ENCODE measurements at places on chromosomes 4 and X.
A peak's percentile ranks its signal among the peaks of the same experiment; 100 is the strongest.

DNA sequence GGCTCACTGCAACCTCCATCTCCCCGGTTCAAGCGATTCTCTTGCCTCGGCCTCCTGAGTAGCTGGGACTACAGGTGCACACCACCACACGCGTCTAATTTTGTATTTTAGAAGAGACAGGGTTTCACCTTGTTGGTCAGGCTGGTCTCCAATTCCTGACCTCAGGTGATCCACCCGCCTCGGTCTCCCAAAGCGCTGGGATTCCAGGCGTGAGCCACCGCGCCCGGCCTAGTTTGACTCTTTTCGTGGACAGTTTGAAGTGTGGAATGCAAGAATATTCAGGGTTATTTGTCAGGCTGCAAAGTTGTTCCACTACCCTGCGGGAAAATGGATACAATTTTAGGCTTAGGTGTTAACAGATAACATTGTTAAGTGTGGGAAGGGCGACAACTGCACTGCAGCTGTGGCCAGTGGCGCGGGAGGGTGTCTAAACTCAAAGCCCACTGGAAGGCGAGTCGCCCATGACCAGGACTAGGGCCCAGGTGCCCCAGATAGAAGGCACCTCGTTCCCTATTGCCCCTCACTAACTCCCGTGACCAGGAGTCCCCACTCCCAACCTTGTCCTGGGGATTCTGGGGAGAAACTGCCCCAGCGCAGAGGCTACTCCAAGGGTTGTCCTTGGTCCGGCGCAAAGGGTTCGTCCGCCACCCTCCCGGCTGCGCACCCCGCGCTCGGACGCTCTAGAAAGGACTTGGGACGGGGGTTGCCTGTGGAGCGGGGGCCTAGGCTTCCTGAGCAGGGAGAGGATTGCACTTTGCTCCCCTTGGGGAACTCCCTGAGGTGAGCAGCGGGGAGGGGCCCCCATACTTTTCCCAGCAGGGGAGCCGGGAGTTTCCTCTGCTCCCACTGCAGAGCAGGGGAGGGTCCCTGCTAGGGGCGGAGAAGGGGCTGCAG is 1.1 kb upstream of the CD99 start:
- no peak for DNase-seq

DNA sequence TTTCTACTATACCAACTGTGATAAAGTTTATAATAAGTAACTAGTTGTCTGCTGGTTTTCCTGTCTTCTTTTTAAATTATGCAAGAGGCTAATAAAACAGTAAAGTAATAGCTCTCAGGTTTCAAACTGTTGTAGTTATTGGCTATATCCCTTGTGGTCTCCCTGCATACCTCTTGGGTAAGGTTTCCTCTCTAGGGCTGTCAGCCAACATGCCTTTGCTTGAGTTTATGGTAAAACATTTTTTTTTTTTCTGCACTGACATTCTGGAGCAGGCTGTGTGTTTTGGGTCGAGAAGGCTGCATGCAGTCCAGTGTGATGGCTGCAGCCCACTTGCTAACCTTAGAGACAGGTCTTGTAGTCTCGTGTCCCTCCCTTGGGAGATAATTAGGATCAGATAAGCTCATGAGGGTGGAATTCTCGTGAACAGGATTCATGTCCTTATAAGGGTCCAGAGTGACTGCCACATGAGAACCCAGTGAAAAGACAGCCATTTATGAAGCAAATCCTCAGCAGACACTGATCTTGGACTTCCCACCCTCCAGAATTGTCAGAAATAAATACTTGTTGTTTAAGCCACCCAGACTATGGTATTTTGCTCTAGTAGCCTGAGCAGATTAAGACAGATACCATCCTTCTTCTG is 831.2 kb downstream of the CCSER1 start:
- no peak for DNase-seq

DNA sequence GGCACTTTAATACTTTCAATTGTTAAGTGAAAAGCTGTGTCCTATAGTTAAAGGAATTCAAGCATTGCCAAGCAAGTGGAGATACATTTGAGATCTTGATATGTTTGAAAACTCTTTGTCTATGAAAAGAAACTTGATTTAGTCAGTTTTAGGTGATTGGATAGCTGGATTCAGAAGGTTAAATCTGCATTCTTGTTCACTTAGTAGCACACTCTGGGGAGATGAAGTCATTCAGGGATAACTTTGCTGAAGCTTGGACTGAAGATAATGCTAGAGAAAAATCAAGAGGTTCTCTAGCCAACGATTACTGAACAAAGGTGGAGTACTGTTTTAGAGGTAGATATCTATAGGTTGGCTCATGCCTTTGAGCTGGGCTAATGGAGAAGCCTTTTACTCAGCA is 90.6 kb downstream of the DCAF8L2 start:
- no peak for DNase-seq

DNA sequence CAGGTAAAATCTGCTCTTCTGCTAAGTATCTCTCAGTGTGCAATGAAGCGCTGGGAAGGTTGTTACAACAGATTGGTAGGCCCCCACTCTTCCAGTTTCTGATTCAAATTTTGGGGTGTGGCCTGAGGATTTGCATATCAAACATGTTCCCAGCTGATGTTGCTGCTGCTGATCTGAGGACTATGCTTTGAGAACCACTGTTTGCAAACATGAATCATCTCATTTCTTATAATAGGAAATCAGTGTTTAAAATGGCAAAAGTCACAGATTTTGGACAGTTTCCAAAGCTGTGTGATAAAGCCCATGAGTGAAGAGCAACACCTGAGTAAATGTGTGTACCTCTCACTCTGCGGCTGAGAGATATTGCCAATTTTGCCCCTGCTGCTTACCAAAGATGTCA is 36.2 kb upstream of the NDNF start:
- DNase-seq, result no peak

- no peak for DNase-seq
These were observed 16.5 kb upstream of the SLC25A43 start for GRCh38 chrX:119382606-119383005.

DNA sequence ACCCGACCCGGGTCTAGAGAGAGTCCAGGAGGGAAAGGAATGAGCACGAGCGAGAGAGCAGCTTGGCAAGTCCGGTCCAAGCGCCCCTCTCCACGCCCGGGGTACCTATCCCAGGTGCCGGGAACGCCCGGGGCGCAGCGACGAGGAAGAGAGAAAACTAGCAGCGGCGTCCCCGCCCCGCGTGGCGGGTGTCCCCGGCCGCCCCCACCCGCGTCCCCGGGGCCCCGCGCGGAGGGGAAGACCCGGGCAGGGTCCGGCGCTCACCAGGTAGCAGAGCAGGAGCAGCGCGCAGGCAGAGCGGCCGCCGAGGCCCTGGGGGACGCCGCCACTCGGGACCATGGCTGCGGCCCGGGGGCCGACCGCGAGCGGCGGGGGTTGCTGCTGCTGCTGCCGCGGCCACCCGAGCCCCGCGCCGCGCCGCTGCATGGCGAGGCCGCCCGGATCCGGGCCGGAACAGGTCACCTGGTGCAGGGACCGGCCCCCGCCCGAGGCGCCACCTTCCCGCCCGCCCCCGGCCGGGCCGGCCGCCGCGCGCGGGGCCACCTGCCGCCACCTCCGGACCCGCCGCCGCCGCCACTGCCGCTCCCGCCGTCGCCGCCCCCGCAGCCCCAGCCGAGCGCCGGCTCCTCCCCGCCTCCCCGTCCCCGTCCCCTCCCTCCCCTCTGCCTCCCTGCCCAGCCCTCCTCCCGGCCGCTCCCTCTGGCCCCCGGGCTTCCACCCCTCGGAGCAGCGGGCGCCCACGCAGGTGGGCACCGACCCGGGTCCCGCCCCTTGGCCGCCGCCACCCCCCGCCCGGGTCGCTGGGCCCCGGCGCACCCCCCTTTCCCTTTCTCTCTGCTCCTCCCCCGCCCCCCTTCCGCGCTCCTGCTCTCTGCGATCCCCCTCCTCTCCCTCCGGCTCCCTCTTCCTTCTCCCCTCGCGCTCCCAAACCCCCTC is at the start of gene SEL1L3:
Gene SEL1L3 (minus strand): TSS at position 578 of the 936 bp plus-strand sequence. CDS start 152 bp downstream, at position 426.
- peak; percentile 12 for DNase-seq

DNA sequence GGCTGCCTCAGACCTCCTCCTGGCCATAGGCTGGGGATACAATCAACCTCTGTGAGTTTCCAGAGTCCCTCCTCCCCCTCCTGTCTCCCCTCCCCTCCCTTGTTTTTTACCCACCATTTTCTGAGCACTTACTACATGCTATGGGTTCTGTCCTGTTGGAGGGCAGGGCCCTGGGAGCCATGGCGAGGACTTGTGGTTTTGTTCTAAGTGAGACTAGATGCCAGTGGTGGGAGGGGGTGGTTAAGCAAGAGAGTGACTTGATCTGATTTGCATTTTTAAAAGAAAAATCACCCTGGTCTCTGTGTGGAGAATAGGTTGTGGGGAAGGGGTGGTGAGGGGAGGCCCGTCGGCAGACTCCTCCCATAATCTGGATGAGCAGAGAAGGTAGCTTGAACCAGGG is 39.5 kb downstream of the EFNB1 start:
- no peak for DNase-seq

DNA sequence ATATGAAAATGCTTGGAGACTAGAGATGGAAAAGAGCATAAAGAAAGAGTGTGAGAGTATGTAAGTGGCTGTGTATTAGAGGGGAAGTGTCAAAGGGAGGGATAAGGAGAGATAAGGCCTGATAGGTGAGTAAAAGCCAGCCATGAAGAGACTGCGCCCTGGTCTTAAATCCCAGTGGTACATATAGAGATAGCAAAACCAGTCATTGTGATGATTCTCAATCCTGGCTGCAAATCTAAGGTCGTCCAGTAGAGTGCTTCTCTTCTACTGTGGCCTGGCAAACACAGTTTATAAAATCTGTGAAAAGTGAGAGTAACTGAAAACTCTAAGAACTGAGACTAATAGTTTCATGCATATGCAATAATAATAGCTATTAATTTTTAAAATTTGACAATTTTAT is 86.9 kb downstream of the MAB21L2 start:
- DNase-seq, result no peak

GRCh38 chrX:156003486-156004185 is 6.1 kb downstream of the IL9R start:
- no peak for DNase-seq

DNA sequence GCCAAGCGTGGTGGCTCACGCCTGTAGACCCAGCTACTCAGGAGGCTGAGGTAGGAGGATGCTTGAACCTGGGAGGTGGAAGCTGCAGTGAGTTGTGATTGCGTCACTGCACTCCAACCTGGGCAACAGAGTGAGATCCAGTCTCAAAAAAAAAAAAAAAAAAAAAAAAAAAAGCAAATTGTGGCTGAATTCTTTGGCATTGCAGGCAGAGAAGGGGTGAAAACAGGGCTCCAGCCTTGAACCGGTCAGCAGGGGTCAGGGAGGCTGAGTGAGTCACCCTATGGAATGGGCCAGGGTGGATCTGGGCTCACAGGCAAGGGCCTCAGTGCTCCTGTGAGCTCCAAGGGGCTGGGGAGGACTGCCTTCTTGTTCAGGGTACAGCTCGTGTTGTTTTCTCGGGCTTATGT is 13.2 kb upstream of the FAM3A start:
- DNase-seq, result no peak

GRCh38 chr4:183962419-183962818 is 57.3 kb downstream of the STOX2 start:
- DNase-seq, result no peak

DNA sequence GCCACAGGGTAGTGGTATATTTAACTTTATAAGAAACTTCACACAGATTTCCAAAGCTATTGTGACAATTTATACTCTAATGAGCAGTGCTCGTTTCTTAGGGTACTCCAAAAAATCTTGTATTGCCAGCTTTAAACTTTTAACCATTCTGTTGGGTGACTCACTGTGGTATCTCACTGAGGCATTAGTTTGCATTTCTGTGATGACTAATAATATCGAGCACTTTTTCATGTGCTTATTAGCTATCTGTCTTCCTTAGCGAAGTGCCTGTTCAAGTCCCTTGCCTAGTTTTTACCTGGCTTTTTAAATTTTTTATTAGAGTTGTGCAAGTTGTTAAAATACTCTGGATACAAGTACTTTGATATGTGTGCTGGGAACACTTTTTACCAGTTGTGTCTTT is 5.5 kb downstream of the PNMA3 start:
- DNase-seq, result no peak

DNA sequence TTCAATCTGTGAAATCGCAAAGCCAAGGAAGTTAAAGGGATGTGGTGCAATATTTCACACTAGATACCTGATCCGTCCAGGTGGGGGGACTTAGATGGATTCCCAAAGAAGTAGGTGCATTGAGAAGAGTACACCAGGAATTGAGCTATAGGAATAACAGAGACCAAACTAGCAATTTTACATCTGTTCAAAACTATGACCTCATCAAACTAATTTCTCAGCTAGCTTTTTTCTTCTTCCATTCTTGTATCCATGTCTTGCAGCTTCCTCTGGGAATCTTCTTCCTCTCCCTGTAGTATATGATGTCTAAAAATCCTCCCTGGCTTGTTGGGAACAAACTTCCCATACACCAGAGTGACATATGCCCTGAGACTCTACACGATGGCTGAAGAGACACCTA is 51.0 kb upstream of the PTPN13 start:
- DNase-seq, result no peak

DNA sequence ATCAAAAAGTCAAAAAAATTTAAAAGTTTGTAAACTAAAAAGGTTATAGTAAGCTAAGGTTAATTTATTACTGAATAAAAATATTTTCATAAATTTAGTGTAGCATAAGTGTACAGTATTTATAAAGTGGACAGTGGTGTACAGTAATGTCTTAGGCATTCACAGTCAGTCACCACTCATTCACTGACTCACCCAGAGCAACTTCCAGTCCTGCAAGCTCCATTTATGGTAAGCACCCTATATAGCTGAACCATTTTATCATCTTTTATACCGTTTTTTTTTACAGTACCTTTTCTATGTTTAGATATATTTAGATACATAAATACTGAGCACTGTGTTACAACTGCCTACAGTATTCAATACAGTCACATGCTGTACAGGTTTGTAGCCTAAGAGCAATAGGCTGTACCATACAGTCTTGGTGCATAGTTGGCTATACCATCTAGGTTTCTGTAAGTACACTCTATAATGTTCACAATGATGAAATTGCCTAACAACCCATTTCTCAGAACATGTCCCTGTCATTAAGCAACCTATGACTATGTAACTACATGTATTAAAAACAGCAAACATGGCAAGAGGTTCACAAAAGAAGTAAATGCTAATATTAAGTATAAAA is 18.6 kb downstream of the ACSL4 start:
- DNase-seq, result no peak

GRCh38 chr4:42789041-42789567 is 103.4 kb upstream of the GRXCR1 start:
- DNase-seq, result no peak

- DNase-seq, result no peak
These were observed 204.4 kb downstream of the PPARGC1A start for GRCh38 chr4:23685471-23685870.

DNA sequence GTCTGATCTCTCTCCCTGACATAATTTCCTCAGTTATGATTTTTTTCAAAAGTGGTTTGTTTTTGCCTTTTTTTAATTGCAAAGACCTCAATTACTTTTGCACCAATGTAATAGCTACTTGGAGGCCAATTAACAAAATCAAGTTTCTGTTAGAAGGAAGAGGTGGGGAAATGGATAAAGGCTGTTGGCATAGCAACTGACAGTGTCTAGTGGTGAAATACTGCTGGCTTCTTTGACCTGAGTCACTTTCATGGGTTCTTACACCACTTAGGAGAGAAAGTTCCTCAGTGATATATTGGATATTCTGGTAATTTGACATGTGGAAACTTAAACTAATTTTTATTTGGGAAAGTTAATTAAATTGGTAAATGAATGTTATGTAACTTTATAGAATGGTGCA is 26.5 kb upstream of the ATP8A1 start:
- no peak for DNase-seq

All from NCI-H510A treated with DMSO at 0.1 percent for 48 hours (cell line).